AG09319 (cell line): ENCODE measurements at places on chromosomes 1 and 21.

DNA sequence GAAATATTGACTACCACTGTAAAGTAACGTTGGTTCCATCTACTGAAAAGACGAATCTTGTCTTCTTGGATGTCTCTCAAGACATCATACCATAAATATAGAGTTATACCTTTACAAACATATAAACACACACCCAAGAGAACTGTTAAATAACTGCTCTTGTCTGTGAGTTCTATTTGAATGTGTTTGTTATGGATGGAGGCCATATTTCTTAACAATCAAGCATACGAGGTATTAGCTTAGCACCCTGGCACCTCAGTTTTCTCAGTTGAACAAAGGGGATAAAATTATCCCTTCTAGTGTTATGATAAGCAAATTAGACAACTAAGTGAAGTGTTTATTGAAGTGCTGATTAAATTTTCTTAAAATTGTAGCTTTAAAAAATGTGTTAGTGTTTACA is 336.6 kb upstream of the ZRANB2 start:
- DNase-seq, result no peak

- no peak for DNase-seq
These were observed 142.5 kb downstream of the OLFM3 start for GRCh38 chr1:101854271-101854670.

GRCh38 chr1:111660204-111661150 is 40.9 kb downstream of the RAP1A start:
- no peak for DNase-seq

- DNase-seq, result no peak
These were observed 13.2 kb upstream of the PRMT2 start for GRCh38 chr21:46622226-46622625.

DNA sequence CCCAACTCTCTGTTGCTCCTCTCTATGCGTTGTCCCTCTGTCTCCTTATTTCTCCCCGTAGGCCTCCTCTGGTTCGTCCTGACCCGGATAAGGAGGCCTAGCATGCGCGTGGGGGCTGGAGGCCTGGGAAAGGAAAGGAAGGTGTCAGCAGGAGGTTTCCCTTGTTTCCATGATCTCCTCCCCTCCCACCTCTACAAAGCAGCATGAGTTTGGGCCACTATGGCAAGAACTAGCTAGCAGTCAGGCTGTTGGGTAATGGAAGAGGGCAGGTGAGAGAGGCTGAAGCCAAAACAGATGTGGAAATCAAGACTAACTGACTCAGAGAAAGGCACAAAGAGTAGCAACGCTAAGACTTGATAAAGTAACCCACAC is 687 bp upstream of the SEMA6C start:
- no peak for DNase-seq

DNA sequence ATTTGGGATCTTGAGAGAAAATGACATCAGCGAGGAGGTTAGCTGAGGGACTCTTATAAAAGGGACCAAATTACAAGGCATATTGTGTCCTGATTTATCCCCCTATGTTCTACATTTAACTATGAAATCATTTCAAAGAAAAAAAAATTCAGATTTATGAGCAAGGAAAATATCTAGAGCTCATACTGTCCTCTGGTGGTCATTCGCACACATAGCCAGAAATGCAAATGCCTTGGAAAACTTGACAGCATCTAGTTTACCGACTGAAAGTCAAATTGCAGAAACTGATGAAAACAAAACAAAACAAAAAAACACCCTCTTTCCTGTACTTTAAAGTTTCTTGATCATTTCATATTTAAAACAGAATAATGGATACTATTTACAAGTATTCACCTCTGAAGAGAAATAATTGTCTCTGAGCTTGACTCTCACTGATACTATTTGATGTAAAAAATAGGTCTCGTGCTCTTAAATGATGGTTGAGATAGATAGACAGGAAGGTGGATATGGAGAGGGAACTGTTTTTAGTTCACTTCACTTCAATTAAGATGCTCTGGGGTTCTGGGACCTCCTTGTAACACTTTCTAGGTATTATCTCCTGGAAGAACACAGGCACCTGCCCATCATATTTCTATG is 253.8 kb downstream of the PCP4 start:
- DNase-seq, result no peak

DNA sequence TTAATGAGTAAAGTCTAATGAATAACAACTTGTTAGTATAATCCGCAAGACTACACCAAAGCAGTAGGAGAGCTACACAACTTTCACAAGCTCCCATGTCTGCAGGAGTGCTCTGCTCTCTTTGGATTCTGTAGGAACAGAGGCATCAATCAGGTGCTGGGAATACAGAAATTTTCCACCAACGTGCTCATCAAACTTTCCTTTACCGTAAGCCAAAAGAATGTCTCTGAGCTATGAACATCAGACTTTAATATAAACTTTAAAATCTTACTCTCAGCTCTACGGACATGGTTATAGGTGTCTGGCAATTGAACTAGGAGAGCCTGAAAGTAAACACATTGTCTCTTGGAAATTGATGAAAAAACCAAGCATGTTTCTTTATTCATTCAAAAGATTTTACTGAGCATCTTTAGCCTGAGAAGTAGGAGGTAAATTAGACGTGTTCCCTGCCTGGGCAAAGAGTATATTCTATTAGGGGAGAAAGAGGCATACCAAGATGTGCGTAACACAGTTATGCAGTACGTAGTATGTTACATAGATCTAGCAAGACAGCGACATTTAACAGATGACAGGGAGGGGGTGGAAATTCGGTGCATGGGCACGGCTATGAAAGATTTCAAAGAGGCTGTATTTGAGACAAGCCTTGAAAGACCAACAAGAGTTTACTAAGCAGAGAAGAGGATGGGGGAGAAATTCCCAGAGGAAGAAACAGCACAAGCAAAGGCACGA is 85.2 kb downstream of the TM2D1 start:
- no peak for DNase-seq

GRCh38 chr1:175893192-175893591 is 149.8 kb upstream of the TNR start:
- DNase-seq, result no peak

DNA sequence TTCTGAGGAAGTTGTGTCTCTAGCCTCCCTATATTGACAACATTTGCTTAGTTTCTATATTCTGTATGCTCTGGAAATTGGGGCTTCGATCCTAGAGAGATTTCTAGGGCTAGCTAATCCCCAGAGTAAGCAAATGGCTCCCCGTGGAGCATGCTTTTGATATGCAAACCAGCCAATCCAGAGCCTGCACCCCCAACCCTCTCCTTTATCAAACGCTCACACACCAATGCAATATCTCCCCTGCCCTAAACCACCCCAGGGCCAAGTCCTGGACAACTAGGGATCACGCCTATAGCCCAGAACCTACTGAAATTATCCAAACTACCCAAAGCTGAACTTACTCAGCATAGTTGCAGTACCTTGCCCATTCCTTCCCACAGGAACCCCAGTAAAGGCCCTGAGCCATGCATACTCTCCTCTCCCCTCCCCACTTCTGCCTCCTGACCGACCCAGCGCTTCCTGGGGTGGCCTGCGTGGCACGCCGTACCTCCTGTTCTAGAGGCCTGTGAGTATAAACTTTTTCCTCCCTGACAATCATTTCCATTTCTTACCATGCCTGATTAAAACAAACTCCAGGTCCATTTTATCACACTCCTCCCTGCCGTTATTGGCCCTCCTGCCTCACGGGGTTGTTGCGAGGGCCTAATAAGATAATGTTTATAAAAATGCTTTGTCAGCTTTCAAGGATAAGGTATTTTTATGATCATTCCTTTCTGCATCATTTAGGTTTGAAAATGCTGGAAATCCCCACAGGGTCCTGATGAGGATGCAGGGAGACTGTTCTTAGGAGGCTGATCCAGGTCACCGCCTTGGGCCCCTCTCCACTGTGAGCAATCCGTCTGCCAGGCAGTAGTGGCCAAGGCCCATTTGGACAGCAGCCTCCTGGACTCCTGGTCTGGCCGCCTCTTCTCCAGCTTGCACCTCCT is 102.7 kb downstream of the TENT5C start:
- DNase-seq, result no peak

DNA sequence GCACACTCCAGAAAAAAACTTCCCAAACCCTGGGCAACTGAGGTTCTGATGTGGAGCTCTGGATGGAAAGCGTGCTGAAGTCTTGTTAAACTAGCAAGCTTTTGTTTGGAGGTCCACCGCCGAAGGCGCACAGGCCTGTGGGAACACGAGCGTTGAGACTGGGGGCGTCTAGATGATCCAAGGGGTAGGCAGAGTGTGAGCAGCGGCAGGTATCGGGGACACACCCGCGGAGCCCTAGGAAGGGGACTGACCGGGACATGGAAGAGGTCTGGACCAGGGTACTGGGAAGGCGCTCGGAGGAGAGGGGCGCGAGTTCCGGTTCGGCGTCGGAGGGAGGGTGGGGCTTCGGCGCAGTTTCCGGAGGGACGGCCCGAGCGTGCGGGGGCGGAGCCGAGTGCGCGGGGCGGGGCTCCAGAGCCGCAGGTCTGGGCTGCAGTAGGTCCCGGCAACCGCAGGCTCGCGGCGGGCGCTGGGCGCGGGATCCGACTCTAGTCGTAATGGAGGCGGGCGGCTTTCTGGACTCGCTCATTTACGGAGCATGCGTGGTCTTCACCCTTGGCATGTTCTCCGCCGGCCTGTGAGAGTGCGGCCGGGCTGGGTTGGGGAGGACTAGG is at the start of gene SLC50A1:
SLC50A1 (plus strand) TSS at position 438 of the 614 bp plus-strand sequence; CDS start at position 498, 60 bp downstream.
- DNase-seq, result peak; percentile 83

GRCh38 chr1:204190212-204191211 is 5.8 kb downstream of the KISS1 start:
- DNase-seq, result no peak

DNA sequence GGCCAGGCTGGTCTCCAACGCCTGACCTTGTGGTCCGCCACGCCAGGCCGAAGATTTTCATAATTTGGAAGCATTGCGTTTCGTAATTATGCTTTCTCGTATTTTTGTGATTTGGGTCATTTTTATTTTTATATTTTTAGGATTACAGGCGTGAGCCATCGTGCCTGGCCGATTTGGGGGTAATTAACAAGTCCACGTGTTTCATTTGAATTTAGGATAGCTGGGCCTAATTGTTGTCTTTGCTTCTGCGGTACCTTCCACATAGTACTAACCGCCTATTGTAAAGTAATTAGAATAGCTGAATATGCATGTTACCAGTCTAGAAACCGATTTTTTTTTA is 1.0 kb downstream of the RCC1 start:
- DNase-seq, result no peak

GRCh38 chr1:246159279-246160227 is 347.5 kb downstream of the SMYD3 start:
- no peak for DNase-seq

GRCh38 chr1:13492711-13493110 is 21.1 kb downstream of the LRRC38 start:
- DNase-seq, result no peak
